ENCODE measurements at places on chromosomes 13 and 19.

DNA sequence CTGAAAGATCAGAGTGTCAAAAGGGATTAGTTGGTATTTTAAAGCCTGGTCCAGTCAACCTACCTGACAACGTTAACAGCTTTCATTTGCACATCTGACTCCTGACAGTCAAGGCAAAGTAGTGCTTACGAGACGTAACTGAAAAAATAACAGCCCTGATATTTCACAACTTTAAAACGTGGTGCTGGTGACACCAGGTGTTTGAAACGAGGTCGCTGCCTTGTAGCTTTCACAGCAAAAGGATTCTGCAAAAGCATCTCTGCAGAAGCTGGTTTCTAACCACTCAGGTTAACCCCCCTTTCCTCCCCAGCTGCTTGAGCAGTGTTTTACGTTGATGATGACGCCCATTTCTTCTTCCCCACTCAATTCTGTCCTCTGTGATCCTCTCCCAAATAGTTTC, 23.3 kb downstream of the GGACT start:
- no peak for DNase-seq

DNA sequence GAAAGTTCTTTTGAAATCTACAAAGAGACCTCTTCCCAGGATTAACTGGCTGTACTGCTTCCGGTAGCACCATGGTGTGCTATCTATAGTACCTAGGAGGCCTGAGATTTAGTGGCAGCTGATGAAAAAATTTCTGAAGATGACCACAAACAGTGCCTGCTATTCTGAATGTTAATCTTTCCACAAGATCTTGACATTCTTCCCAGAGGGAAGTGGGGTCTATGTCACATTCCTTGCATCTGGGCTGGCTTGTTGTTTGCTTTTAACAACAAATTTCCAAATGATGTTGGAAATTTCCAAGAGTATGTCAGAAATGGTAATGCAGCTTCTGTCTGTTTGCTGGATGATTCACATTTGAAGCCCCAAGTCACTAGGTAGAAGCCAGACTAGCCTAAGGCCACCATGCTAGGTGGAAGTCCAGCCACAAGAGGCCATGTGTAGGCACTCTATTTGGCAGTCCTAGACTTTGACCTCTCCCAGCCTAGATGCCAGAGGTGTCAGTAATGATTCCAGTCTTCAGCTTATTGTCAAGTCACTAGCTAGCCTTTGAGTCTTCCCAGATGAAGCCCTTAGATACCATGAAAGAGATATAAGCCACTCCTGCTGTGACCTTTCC, 22.1 kb downstream of the SPART start:
- DNase-seq: no peak

DNA sequence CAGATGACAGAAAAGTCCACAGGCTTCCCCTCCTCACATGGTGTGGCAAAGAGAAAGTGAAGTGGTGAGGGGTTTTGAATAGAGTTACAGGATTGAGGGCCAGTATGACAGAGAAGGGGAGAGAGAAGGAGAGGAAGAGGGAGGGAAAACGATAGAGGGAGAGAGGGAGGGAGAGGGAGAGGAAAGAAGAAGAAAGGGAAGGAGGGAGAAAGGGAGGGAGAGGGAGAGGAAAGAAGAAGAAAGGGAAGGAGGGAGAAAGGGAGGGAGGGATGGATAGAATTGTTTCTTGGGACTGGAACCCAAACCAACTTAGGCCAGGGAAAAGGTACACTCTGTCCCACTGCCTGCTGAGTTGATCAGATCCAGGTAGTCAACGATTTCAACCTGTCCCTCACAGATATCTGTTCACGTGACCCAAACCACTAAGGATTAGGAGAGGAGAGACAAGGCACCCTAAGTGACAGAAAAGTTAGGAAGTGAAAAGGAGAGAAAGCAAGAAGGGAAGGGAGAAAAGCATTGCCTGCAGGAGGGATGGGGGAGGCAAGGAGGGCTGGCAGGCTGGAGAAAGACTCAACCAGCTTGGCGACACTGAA, 8.1 kb upstream of the IGFL3 start:
- no peak for DNase-seq

- DNase-seq: no peak
Observed at GRCh38 chr13:57136093-57136492, 4.6 kb upstream of the PRR20A start.

- peak; percentile 22 for DNase-seq
Observed at GRCh38 chr19:47356900-47357299, 7.8 kb downstream of the DHX34 start.

DNA sequence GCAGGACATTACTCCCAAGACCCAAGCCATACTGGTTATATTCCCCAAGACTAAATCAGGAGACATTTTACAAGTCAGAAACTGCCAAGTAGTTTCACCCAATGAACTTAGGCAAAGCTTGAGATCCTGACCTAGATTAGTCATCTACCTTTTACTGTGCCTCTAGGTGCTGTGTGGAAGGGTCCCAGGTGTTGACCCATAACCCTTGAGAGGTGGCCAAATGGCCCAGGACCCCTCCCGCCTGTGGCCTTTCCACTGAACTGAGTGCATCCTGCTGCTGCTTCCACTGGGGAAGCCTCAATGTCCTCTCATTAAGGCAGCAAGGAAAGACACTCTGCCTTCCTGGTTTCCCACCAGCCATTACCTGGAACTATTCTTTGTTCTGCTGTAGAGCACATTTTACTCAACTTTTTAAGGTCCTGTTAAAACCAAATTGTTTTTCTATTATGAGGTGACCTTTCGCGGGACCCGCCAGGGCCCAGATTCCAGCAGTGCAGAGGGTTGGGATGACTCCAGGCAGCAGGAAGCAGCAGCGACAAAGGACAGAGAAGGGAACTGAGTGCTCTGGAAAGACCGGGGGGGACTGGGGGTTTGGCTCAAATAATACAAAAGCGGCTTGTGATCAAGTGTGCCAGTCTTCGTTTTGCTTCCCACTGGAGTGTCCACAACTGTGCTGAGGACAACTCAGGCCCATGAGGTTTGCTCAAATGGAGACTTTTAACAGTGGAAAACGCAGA, 27.1 kb downstream of the ANKRD10 start:
- no peak for DNase-seq

- no peak for DNase-seq
Observed at GRCh38 chr19:33603377-33603776, 18.4 kb upstream of the CHST8 start.

DNA sequence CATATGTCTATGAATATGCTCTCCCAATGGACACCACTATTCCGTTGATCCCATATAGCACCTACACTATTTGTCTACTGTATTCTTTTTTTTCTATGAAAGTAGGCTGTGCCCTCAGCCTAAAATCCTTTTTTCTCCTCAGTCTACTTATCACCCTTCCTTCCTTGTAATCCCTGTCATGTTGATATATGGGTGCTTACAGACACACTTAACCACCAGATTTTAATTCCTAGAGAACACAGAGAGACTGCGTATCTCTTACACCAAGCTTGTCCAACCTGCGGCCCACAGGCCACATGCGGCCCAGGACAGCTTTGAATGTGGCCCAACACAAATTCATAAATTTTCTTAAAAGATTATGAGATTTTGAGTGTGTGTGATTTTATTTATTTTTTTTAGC, 101.1 kb downstream of the ZAR1L start:
- DNase-seq: no peak

GRCh38 chr19:11242864-11243797, 3.7 kb downstream of the ANGPTL8 start:
- DNase-seq: no peak

- no peak for DNase-seq
Observed at GRCh38 chr13:96809366-96810096, 184.7 kb downstream of the OXGR1 start.

DNA sequence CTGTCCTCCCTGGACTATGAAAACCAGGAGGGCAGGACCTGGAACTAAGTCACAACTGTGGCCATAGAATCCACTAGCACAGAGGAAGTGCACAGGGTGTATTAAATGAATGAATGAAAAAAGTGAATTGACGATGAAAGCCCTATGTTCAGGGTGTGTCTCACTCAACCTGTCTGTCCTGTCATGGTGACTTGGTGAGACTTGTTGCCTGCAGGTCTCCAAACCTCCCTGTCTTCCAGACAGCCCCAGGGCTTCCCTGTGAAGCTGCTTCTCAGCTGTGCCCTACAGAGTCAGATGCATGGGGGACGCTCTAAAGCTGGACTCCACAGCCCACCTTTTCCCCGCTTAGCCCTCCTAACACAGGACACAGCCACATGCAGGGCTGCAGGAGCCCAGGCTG, 4.8 kb upstream of the IGFL1 start:
- no peak for DNase-seq

GRCh38 chr19:15616627-15617270, 1.7 kb downstream of the CYP4F8 start:
- no peak for DNase-seq

DNA sequence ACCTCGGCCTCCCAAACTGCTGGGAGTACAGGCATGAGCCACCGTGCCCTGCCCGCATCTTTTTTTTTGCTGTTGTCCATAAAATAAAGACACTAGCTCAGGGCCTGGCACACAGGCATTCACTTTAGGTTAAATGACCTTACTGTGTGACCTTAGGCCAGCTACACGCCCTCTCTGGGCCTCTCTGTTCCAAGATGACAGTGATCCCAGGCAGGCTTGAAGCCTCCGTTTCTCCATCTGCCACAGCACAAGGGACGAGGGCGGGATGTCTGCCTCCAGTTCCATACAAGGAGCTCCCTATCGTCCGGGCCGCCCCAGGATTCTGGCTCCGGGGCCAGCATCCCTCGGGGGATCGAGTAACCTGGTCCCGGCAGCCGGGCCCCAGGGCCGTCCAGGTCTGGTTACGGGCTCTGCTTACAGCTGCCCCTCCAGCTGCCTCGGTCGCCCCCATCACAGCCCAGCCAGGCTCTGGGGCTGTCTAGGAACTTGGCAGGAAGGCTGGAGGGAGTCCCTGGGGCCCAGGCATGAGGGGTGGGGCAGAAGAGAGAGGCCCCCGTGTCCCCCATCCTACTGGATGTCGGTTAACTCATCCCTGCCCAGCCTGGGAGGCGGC, 11.9 kb upstream of the SEMA6B start:
- DNase-seq: no peak

DNA sequence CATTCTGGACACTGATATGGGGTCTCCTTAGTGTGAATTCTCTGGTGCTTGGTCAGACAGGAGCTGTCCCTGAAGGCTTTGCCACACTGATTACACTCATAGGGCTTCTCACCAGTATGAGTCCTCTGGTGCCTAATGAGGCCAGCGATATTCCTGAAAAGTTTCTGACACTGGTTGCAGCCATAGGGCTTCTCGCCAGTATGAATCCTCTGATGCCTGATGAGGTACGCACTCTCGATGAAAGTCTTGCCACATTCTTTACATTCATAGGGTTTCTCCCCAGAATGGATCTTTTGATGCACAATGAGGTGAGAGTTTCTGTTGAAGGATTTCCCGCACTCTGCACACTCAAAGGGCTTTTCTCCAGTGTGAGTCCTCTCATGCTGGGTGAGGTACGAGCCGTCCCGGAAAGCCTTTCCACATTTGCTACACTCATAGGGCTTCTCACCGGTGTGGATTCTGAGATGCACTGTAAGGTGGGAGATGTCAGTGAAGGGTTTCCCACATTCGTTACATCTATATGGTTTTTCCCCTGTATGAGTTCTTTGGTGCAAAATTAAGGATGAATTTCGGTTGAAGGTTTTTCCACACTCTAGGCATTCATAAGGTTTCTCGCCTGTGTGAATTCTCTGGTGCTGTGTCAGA, 22.4 kb downstream of the ZNF329 start:
- no peak for DNase-seq

- no peak for DNase-seq
Observed at GRCh38 chr19:1365319-1366269, 18.1 kb upstream of the NDUFS7 start.

DNA sequence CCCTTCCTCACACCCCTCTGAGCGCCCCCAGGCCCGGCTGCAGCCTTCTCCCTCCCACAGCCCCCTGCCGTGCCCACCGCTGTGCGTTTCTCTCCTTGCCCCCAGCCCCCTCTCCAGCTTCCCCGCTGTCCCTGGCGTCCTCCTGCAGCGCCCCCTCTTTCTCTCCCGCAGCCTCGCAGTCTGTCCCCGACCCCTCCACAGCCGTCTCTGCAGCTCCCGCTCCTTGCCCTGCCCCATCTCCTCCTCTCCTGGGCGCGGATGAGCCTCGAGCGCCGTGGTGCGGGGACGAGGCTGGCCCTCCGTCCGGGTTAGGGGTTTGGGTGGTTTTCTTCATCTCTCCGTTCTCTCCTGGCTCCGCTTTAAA, 1.1 kb downstream of the KMT5C start:
- DNase-seq: no peak

GRCh38 chr13:109326601-109327000, 459.8 kb downstream of the IRS2 start:
- DNase-seq: no peak

DNA sequence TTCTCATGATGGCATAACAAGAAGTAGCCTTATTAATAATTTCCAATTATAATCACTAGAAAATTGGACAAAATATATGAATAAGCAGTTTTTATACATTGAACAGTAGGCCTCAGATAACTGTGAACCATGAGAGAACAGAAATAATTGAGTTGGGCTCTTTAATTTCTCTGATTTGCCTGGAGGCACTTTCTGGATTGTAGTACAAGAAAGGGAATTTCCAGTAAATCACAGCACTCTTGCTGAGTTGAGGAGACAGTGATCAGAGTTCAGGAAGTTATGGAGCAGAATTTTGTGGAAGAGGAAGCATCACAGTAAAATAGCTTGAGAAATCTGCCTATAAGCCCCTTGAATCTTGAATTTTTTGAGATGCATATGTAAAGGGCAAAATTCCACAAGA, 216.2 kb downstream of the MAB21L1 start:
- no peak for DNase-seq

DNA sequence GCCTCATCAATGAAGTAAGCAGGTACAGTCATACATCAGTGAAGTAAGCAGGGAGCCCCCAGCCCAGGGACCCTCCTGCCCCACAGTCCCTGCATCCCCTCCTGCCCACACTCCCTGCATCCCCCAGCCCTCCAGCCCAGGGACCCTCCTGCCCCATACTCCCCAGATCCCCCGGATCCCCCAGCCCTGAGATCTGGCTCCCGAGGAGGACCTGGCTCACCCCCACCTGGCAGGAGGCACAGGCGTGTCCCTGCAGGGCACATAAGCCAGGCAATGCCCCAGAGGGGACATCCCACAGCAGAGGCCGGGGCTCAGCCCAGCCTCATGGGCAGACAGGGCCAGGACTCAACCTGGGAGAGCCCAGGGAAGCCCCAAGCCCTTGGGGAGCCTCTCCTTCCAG, 53.6 kb upstream of the TPM4 start:
- DNase-seq: no peak

Measured in DMS79 treated with DMSO at 0.1 percent for 48 hours (cell line).